ENCODE measurements at places on chromosomes 1 and 21. TPM values are rescaled to one million over a fixed set of nuclear protein-coding genes. Genes with fewer than 3 reads are reported as not detected.

CACNA1S gene
- total RNA-seq: not detected

DNA sequence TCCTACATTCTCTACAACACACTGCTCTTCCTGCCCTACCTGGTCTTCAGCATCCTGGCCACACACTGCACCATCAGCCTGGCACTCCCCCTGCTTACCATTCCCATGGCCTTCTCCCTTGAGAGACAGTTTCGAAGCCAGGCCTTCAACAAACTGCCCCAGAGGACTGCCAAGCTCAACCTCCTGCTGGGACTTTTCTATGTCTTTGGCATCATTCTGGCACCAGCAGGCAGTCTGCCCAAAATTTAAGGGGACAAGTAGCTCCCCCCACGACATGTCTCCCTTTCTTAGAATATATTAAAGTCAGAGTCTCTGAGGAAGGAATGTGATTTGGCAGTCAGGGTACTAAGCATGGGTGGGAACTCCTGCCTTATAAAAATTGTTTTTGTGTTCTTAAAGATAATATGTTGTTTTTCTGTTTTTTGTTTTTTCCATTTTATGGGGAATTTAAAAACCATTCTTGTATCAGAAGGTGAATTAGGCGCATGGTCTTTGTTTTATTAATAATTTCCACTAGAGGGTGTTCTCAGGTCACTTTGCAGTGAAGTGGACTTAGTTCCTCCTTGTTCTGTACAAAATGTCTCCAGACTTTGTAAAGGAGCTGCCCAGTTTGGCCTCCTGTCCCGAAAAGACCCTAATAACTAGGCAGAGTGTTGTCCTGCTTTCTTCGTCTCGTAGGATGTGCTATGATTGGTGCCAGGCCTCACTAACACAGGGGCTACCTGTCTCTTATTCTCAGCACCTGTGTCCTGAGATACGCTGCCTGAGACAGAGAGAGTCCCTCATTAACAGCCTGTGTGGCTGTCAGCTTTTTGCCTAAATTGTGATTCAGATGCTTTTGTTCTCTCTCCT, 13.1 kb downstream of the UBIAD1 start:
- DNase-seq: no peak

HES5 gene
- total RNA-seq: not detected

- DNase-seq: no peak
Measured at GRCh38 chr1:150987924-150988323, 5.8 kb downstream of the ANXA9 start.

GRCh38 chr1:231201979-231202633, 38.9 kb upstream of the GNPAT start:
- no peak for DNase-seq

GRCh38 chr1:201884425-201884824, 4.3 kb upstream of the SHISA4 start:
- no peak for DNase-seq

DNA sequence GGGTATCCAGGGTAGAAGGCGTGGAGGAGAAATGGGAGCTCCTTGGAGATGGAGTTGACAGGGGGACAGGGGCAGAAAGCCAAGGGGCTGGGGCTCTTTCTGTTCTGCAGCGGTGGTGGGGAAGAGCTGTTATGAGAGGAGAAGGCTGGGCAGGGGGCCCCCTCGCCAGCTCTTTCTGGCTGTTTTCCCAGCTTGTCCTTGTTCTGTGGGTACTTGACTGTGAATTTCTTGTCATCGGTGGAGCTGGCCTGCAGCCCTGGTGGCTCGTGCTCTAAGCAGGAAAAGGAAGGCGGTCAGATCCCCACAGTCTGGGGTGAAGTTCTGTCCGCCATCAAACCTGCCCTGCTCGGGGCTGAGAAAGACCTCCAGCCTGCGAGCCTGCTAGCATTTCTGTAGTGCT, 7.6 kb downstream of the ZNF683 start:
- DNase-seq: no peak

KRTAP19-6 gene
- total RNA-seq: not detected

- no peak for DNase-seq
Measured at GRCh38 chr21:43763901-43764523, 12.1 kb downstream of the CSTB start.

GRCh38 chr1:60657926-60658325, 424.4 kb upstream of the NFIA start:
- DNase-seq: no peak

GRCh38 chr1:232328486-232329102, 301.3 kb downstream of the SIPA1L2 start:
- no peak for DNase-seq

- DNase-seq: no peak
Measured at GRCh38 chr1:55997536-55997935, 581.8 kb downstream of the PLPP3 start.

GRCh38 chr1:46003315-46003714, 129.1 kb downstream of the PIK3R3 start:
- DNase-seq: no peak

DNA sequence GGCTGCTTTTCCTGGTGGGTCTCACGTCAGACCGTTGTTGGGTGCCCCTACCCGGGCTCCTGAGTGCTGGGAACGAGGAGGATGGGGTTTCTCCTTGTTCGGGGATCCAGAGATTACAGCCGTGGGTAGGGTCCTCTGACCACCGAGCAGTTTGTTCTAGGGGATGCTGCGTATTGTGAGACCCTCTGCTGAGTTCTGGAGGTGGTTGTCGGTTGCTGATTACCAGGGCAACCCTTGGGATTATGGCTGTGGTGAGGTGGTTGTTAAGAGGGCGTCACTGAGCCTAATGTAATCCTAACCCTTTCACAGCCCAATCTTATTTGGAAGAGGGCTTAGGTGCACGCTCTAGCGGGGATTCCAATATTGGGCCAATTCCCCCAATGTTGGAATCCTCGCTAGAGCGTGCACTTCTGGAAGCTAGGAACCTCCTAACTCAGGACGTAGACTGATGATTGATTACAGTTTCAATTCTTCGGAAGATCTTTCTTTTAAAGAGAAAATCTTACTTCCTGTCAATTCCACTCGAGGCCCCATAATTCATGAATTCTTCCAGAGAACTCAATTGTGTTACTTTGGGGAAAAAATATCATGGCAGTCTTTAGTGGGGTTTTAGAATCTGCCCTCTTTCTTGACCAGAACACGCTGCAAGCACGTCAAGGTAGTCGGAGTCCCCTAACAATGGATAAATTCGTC, 483 bp downstream of the TCEANC2 start:
- DNase-seq: peak; percentile 12

GRCh38 chr21:35136586-35137219, 87.6 kb upstream of the RUNX1 start:
- DNase-seq: peak; percentile 82

GRCh38 chr21:45138199-45139002, 64.0 kb downstream of the ADARB1 start:
- no peak for DNase-seq

DNA sequence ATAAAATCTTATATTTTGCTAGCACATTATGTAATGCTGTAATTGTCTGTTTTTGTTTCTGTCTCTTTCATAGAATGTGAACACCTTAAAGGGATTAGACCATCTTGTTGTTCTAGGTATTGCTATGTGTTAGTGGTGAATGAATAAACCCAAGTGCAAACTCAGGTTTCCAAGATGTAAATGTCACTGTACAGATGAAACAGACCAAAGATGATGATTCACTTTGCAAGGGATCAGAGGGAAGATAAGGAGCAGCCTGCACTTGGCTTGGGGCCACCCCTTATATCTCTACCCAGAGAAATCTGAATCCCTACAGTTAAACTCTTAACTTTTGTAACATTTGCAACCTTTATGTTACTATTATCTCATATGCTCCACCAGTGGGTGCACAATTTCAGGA, 25.4 kb downstream of the UROD start:
- no peak for DNase-seq

DNA sequence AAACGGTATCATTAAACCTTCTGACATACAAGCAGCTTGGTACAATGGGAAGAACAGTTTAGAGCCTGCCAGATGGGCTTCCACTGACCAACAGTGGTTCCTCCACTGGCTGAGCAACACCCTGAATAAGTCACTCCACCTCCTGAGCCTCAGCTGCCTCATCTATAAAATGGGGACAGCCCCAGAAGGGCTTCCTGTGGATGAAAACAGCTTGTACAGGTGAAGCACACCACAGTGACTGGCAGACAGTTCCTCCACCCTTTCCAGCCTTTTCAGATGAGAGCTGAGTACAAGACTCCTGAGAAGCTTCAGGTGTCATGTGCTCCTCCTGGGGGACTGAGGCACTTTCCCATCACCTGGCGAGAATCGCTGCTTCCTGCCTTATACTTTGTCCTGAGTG, 2.1 kb downstream of the CAPZB start:
- no peak for DNase-seq

SYTL1 gene
- total RNA-seq: 91.8 TPM

DNA sequence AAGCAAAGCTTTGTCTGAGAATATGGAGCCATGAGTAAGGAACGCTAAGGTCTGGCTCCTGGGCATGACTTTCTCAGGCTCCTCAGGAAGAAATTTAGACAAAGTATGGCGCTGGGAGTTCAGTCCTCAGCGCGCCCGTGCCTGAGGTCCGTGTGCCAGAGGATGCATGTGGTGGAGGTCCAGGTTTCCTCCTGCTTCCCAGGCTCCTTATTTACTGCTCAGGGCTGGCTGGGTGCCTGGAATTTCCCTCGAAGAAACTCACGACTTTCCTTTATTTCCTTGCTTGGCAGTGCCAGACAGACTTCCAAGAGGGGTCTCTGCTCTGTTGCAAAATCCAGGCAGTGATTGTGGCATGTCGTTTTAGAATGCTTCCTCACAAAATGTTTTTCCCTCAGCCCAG, 13.3 kb downstream of the GCSAML start:
- DNase-seq: no peak

DNA sequence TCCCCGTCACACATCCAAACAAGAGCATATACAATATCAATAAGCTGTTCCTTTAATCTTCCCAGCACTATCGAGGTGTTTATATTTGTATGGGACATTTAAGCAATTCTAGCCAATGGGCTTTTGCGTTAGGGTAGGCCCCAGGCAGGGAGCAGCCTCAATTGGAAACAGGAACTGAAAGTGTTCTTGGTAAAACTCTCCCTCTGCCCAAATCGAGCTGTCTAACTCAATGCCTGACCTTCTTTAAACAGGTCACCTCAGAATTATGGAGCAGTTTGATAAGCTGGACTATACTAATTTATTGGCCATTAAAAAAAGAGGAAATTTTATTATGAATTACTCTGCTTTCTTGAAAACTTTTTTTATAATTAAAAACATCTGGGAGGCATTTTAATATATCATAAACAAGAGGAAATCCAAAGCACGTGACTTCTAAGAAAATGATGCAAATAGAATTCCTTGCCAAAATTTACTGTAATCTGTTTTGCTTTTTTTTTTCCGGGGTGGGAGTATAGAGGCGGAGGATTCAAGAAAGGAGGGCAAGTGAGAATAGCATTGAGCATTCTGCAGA, 498.1 kb downstream of the LMO4 start:
- peak; percentile 8 for DNase-seq

GRCh38 chr1:214980921-214981320, 101.6 kb upstream of the KCNK2 start:
- DNase-seq: no peak

SH2D1B gene
- not detected for total RNA-seq

DNA sequence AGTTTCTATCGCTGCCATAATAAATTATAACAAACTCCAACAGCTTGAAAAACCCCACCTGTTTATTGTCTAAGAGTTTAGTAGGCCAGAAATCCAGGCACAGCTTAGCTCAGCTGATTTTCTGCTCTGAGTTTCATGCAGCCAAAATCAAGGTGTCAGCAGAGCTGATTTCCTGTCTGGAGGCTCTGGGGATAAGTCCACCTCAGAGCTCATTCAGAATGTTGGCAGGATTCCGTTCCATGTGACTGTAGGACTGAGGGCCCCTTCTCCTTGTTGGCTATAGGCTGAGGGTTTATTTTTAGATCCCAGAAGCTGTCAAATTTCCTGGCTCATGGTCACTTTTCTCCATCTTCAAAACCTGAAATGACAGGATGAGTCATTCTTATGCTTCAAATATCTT, 91.6 kb upstream of the CHODL start:
- DNase-seq: no peak

GRCh38 chr1:218527737-218528136, 182.6 kb downstream of the TGFB2 start:
- no peak for DNase-seq
